Tibial nerve (tissue), 4 donors: ENCODE measurements at places on chromosomes 5 and 9. TPM values are rescaled to one million over a fixed set of nuclear protein-coding genes. Genes with fewer than 3 reads are reported as not detected.

GRCh38 chr9:125462861-125463291 is 201.2 kb downstream of the GAPVD1 start:
- H3K4me1 ChIP-seq, result peaks cover 24% of the 10 kb centered on the region
- no peaks in the 10 kb centered on the region for H3K36me3 ChIP-seq
- no peak overlapping the region for H3K27ac ChIP-seq
- DNase-seq, result no peak
- H3K27me3 ChIP-seq, result no peaks in the 10 kb centered on the region

DNA sequence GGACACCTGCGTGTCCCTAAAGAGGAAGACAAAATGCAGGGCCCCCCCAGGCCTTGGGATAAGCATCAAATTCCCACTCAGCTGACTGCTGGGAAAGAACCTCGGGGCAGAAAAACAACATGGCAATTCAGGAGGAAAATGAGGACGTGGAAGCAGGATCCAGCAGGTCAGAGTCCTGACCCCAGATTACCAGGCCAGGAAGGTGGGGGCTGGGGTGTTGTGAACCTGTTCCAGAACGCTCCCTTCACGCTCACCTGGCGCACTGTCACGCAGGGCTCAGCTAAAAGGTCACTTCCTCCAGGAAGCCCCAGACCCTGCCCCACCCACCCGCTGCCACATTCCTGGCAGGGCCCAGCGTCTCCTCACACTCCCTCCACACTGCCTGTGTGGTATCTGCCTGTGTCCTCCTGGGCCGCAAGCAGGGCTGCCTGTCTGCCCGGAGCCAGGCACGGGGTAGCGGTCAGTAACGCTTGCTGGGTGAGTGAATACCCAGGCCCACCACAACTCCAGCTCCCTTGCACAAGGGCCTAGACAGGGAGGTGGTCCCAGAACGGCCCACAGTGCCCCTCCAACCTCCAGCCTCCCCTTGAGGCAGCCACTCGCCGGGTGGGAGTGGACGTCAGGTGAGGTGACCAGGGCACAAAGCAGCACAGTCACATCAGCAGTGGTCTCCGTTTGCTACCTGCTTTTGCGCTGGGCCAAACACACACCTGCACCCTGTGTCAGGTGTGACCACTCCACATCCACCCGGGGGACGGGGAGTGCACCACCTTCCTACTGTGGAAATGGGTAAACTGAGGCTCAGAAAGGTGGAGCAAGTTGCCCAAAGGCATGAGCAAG is 18.1 kb downstream of the VAV2 start:
- peaks cover 79% of the 10 kb centered on the region for H3K4me1 ChIP-seq
- no peaks in the 10 kb centered on the region for H3K27me3 ChIP-seq
- H3K4me3 ChIP-seq, result no peak overlapping the region
- no peak overlapping the region for H3K27ac ChIP-seq

- no peaks in the 10 kb centered on the region for H3K36me3 ChIP-seq
- H3K4me1 ChIP-seq, result no peaks in the 10 kb centered on the region
- peak overlapping the region; percentile 6 for H3K27ac ChIP-seq
- no peaks in the 10 kb centered on the region for H3K27me3 ChIP-seq
- no peak for DNase-seq
- no peak overlapping the region for H3K4me3 ChIP-seq
Observed at GRCh38 chr5:91114658-91115057, 268.5 kb downstream of the ARRDC3 start.

DNA sequence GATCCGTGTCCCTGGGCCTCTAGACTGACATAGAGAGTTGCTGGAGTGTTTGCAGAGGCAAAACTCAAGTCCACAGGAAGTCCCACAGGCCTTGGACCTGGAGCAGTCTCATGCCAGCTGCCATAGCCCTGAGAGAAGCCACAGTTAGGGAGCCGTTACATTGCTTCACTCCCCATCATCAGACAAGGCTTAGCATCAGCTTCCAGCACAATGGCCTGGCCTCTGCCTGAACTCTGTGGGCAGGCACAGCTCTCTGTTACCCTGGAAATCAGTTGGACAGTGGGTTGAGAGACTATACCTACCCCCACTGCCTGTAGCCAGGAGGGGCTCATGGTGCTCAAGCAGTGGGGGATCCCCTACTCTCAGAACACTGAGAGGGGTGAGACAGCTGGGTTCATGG is 16.2 kb upstream of the C9orf72 start:
- H3K27ac ChIP-seq, result no peak overlapping the region
- H3K36me3 ChIP-seq, result no peaks in the 10 kb centered on the region
- H3K4me1 ChIP-seq, result no peaks in the 10 kb centered on the region

- peaks cover 80% of the 10 kb centered on the region for H3K36me3 ChIP-seq
- peak; percentile 60 for DNase-seq
- H3K4me3 ChIP-seq, result no peak overlapping the region
- H3K27ac ChIP-seq, result no peak overlapping the region
- no peaks in the 10 kb centered on the region for H3K27me3 ChIP-seq
Observed at GRCh38 chr5:134545070-134545868, 19.8 kb downstream of the JADE2 start.

OCLN gene
- total RNA-seq, result 13.8 TPM

SPATA31D4 gene
- total RNA-seq, result not detected

FSD1L gene
- total RNA-seq, result 13.2 TPM

FOXD4L4 gene
- not detected for total RNA-seq

LCNL1 gene
- total RNA-seq, result 86.3 TPM

DBH gene
- total RNA-seq, result 0.22 TPM
